CMK (cell line): ENCODE measurements at places on chromosomes 3 and 15.

GRCh38 chr3:53650928-53651661 lies 156.7 kb downstream of the CACNA1D start:
- no peak for DNase-seq

- DNase-seq, result no peak
These were observed 92.4 kb upstream of the DAZL start for GRCh38 chr3:16697443-16698147.

GRCh38 chr3:41650406-41650805 lies 311.5 kb downstream of the ULK4 start:
- DNase-seq, result no peak

DNA sequence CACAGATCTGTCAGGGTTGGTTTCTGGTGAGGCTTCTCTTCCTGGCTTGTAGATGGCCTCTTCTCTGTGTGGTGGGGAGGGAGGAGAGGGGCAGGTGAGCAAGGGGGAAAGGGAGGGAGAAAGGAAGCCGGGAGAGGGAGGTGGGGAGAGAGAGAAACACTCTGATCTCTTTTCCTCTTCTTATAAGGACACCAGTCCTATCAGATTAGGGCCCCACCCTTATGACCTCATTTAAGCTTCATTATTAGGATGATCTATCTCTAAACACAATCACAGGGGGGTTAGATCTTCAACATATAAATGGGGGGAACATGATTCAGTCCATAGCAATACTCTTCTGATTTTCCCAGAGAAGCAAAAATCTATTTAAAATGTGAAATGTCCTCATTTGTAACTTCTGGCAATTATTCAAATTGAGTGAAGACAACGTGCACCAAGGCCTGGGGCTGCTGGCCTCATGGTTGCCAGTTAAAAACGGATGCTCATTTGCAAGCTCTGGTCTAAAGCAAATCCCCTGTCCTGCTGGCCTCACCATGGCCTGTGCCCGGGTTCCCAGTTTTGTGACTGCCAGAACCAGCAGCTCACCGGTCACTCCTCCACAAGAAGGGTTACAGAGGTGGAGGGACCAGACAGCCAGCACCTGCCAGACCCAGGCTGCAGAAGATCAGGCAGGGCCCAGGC lies 8.3 kb downstream of the POMGNT2 start:
- DNase-seq, result no peak

DNA sequence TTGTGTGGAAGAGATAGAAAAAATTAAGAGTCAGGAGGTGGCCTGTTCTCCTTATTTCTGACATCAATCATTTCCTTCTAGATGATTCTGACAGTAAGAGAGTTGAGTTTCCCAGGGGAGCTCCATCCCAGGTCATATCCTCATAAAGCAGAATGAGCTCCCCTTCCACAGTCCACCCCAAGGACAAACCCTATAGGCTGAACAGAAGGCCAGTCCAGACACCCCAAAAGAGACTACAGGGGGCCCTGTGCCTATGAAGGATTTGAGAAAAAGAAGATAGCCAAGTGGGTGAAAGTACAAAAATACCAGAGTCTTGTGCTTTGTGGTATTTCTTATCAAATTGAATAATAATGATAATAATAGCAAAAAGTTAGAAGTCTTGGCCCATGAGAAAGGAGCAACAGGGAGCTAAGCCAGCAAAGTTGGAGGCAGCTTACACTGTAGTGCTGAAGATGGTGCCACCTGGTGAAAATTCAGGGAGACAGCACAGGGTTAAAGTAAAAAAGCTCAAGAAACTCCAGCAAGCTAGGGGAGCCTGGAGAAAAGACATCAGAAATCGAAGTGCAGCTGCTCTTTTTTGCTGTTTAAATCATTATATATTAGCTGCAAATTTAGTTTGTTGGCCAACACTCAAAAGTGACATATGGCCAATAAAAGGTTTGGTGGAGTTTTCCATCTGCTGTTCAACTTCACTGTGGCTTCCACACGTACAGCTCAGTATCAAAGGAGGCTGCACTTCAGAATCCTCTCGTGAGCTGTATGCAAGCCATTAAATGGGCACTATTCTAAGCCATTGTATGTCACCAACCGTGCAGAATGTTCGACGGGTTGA lies 35.8 kb upstream of the SLC24A5 start:
- no peak for DNase-seq
